Cerebellum (tissue), 4 donors: ENCODE measurements at places on chromosomes 7 and 10.

DNA sequence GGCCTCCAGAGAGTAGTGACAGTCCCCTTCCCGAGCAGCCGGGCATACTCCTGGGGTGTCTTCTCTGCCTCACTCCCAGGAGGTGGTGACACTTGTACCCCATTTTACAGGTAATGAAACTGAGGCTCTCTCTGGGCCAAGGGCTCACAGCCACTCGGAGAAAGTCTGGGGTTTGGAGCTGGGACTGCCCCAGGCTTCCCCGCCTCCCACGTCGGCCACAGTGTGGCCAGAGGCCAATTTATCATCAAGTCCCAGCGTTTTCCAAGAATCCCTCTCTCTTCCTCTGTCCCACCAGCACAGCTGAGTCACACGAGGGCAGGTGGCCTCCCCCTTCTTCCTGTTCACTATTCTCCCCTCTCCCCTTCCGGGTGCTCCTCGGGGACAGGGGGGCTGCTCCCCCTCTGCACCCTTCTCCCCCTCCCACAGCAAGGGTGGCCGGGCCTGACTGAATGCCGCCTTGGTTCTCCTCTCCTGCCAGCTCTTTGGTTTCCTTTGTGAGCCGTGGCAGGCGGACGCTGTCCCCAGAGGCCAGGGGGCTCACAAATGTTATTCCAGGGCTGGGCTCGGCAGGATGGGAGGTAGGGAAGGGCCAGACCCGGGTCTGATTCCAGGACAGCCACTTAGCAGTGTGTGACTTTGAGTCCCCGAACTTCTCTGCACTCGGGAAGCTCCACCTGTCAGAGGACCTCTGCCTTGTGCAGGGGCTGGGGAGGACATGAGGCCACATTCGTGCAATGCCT is 17.7 kb downstream of the CLIP2 start:
- no peak for DNase-seq

DNA sequence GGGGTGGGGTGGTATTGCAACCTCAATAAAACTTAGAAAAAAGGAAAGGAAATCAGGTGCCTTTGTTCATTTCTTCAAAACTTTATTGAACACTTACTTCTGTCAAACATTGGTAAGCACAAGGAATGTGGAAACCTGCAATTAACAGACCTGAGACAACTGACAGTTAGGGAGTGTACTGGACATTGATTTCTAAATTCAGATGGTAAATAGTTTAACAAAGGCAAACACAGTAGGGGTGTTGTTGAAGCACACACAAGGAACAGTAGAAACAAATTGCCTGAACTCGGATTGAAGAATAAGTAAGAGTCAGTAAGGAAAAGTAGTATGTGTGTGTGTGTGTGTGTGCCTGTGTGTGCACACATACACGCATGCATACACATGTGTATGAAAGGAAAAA is 108.6 kb downstream of the CSTF2T start:
- DNase-seq = no peak

- no peak for DNase-seq
These were observed 34.0 kb downstream of the PRKAR2B start for GRCh38 chr7:107078517-107078966.

GRCh38 chr7:108143658-108144420 is 13.7 kb upstream of the LAMB4 start:
- DNase-seq = no peak

GRCh38 chr7:70788276-70788675 is 343.7 kb upstream of the GALNT17 start:
- DNase-seq = no peak

- peak; percentile 84 for DNase-seq
These were observed 373 bp downstream of the H2AZ2 start for GRCh38 chr7:44847509-44847919.

GRCh38 chr10:120948889-120949608 is 97.9 kb downstream of the WDR11 start:
- DNase-seq = peak; percentile 50

DNA sequence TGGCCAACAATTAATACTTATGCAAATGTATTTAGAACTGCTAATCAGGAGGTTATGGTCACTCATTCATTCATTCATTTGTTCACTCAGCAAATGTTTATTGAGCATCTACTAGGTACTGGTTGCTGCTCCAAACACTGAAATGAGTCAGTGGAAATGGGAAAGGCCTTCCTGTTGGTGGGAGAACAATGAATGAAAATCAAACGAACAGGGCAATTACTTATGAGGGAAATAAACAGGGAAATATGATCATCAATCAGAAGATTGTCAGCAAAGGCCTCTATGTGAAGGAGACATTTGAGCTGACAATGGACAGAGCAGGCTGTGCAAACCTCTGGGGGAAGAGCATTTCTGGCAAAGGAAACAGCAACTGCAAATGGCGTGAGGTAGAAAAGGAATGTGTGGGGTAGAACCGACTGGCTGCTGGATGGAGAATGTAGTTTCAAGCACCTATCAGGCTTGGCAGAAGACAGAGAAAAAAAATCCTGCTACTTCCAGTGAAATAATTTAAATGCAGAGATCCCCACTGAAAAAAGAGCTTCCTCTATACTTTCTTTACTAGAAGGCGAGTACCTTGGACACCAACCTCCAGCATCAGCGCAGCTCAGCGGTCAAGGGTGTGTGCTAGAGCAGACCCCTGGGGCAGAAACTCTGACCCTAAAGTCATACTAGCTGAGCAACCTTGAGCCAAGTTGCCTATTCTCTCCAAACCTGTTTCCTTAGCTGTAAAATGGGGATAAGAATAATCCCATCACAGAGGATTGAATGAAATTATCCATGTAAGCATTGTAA is 108.8 kb upstream of the EEPD1 start:
- DNase-seq = no peak

- DNase-seq = no peak
These were observed 195.6 kb downstream of the WDR37 start for GRCh38 chr10:1251769-1252168.
